Hematopoietic multipotent progenitor cell treated with erythropoietin and hydrocortisone succinate and interleukin-3 and kit ligand, for 15 days (in vitro differentiated cells): ENCODE measurements at places on chromosomes 5 and 9.

GRCh38 chr5:180213256-180213600 lies 4.2 kb upstream of the RASGEF1C start:
- no peak for DNase-seq

DNA sequence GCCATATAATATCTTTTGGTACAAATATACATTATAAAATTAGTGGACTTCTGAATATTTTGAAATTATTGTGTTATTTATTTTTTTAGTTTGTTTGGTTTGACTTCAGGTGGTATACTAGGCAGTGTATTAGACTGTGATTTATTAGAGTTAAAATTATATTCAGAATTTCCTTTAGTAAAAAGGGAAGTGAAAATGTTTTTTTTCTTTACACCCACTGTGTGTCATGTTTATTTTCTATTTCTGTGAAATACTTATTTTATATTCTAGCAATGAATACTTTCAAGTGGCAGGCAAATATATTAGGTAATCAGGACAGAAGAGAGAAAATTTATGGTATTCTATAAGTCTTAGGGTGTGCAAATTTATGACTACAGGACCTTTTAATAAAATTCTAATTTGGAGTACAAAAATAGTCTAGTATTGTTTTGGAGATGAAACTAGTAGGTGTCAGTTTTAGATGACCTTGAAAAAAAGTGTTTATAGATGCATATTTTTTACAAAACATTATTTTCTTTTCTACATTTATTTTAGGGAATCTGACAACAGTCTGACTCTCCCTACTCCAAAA lies 8.8 kb downstream of the CSNK1G3 start:
- no peak for DNase-seq

DNA sequence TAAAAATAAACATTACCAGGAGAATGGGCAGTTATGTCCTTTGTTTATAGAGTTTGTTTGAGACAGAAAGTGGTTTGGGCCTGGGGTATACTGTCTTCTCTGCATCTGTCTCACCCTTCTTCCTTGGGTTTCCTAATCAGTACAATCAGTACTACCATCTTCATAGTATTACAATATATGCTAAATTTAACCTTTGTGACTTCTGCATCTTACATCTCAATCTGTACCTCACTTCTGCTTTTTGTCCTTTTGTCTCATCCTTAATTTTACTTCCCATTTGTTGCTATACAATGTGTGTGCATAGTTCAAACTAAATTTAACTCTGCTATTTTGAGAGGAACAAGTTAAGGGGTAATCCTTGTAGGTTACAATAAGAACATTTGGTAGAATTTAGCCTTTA lies 19.6 kb downstream of the FBXO38 start:
- DNase-seq, result no peak

DNA sequence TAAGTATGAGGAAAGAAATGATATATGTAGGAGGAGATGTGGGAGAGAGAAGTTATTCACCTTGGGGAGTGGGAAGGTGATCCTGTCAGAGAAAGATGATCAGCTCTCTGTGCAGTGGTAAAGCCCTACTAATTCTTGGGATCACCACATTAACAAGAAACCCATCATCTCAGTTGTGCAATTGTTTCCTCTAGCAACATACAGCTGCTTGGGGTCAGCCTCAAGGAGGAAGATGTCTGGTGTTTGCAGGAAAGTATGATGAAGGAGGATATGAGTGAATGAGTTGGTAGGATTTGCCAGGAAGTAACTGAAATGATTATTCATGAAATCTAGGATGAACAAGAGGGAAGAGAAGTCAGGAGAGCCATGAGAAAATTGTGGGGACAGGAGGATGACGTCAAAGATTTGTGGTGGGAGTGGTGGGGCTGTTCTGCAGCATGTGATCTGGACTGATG lies 50.1 kb downstream of the TNFSF8 start:
- no peak for DNase-seq

DNA sequence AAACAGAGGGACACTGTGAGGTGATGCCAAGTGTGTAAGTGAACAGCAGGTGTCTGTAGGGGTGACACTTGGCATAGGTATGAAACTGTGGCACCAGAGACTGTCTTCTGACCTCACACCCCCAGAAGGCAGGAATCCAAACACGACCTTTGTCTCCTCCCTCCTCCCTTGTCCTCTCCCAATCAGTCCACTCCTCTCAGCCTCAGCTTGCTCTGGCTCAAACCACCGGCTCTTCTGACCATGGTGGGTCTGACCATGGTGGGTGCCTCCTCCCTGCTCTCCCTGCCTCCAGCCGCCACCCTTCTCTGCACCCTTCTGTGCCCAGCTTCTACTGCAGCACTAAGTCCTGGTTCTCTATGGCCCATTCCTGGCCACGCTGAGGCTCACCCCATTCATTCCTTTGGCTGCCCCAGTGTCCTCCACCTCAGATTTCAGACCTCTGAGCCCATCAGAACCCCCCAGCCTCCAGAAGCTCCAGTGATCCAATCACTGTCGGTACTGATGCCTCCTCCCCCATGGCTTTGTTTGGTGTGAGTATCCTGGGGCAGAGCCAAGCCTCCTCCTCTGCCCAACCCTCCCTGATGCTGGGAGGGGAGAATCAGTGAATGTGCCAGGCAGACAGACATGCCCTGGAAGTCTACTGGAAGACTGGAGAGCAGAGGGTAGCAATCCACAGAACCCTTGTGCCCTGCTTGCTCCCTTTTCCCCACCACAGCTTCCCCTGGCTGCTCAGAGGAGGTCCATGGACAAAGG lies 1.7 kb upstream of the ARID3C start:
- no peak for DNase-seq

GRCh38 chr5:51148437-51148836 lies 234.8 kb upstream of the ISL1 start:
- DNase-seq, result no peak

DNA sequence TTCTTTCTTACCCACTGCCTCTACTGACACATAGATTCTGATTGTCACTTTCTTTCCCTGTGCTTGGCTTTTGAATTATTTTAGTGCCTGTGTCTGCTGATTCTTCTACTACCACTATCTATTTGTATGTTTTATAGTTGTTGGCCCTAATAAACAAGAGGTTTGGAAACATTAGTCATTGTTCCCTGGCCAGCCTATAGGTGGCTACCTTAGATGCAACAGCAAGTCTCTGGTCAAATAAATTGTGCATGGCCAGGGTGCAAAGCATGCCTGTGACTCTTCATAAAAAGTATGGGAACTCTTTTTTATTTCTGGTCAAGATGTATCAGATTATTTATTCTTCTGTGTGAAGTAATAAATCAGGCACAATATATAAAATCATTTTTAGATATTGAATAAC lies 124.4 kb downstream of the PLK2 start:
- DNase-seq, result no peak

GRCh38 chr9:98209530-98209929 lies 17.1 kb upstream of the CORO2A start:
- DNase-seq, result no peak

DNA sequence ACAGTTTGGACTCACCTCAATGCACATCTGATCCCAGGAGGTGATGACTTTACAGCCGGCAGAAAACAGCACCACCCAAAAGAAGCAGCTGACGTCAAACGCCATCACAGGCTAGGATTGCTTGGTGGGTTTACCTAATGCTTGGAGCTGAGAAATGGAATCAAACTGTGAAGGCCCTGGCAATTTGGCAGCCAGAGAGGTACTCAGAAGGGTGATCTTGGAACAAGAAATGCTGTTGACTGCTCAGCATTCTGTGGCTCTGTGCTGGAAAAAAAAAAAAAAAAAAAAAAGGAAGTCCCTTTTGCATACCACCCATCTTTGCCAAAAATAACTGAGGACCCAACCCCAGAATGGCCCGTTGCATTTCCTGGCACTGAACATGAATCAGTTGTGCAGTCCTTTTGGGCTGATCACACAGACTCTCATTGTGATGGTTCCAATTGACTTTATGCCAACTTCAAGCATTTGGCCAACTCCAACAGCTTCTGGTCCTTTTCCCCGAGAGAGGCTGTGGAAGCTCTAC lies at the start of gene CD180:
Gene CD180 (minus strand): TSS at position 263 of the 523 bp plus-strand sequence. CDS start 158 bp downstream, at position 105.
- DNase-seq, result no peak

- DNase-seq, result no peak
Observed at GRCh38 chr5:153617190-153617589, 126.7 kb downstream of the GRIA1 start.

DNA sequence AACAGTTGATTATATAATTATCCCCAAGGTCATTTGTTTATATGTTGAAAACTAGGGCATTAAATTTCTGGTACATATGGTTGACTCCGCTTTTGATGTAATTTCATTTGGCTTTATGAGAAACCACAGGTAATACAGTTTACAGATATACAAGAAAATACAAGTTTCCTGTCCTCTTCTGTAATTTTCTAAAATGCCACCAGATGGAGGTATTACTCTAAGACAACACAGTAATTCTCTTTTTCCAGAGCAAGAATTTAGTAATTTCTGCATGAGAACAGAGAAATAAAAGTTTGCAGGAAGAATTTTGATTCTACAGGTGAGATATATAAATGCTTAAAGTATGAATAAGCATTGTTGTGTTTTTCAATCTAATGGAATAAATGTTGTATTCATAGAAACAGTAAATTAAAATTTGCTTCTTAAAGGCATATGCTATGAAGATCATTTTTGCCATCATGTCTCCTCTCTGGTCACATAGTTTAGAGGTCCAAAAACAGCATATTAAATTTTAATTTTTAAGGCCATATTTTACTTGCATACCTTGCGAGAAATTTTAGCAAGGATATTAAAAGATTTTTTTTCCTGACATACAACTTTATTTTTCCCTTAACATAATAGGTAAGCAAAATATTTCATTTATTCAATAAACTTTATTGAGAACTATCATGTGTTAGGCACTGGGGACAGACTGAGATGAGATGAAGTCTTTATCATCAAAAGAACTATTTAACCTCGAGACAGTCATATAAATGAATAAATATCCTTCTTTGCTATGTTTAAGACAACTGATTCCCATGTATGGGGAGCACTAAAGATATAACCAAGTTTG lies 22.7 kb downstream of the CHD1 start:
- peak; percentile 80 for DNase-seq

DNA sequence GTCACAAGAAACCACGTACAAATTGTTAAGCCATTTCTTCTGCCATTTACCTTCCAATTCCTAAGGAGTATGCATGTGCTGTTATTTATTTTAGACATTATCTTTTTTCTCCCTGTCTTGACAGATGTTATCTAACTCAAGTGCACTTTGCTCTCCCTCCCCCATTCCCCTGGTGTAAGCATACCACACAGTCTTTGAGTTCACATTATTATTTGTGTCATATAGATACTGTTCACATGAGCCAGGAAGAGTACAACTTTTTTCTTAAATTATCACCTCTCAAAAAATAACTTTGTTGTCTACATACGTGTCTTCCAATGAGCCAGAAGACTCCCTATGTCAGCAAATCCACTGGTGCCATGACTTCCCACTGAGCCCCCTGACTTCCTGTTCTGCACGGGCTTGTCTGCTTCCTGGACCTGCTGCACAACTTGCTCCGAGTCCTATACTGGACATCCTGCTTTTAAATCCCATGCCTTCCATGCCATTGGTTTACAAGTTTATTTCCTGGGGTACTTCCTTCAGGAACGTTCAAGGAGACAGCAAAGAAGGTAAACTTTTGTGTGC lies 19.9 kb upstream of the FAM120A start:
- no peak for DNase-seq

DNA sequence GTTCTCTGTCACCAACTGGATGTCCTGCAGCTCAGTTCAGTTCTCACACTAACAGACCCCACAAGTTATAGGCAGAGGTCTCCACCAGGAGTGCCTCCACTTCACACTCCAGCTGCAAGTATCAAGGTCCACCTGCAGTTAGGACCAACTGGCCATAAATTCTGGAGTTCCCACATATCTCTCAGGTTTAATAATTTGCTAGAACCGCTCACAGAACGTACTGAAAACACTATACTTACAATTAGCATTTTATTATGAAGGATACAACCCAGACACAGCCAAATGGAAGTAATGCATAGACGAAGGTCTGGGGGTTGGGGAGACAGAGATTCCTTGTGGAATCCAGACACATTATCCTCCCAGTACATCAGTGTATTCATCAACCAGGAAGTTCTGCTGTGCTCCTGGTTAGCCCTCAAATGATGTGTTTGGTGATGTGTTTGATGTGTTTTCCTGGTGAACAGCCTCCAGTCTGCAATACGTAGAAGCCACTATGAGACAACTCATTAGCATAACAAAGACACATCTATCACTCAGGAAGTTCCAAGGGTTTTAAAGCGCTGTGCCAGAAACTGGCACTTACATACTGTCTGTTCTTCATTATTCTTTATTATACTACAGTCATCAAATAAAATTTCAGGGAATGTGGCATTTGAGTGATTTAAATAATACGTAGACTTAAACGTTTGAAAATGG lies 25.4 kb downstream of the OGN start:
- DNase-seq, result no peak

GRCh38 chr9:124016175-124017050 lies 4.8 kb downstream of the LHX2 start:
- no peak for DNase-seq

DNA sequence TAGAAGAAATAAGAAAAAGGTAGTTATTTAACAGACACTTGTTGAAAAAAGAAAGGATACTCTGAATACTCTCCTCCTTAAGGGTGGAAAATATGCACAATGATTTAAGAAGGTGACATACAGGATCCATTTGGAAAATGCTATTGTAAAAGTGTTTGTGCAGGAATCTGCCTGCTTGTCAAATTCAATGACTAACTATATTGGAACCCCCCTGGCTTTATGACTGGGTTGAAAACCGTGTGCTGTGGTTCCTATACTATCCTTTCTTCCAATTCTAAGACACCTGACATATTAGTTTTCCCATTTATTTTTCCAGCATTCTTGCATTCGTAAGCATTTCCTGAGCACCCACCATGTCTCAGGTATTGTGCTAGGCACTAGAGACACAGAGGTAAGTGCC lies 220.0 kb downstream of the GLIS3 start:
- DNase-seq, result no peak

DNA sequence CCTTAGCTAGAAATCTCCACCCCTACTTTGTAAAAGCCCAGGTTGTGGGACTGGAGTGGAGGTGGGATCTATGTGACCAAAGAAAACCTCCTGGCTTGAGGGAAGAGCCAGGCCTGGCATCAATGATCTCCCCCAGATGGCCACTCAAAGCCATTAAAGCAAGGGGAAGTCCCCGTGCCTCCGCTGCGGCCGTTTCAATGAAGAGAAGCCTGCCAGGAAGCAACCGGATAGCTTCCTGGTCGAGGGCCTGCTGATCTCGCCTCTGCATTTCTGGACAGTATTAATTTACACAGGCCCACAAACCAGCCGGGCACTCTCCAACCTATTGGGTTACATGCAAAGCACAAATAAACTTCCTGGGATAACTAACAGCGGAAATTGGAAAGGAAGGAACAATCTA lies 160.5 kb upstream of the MSX2 start:
- no peak for DNase-seq

DNA sequence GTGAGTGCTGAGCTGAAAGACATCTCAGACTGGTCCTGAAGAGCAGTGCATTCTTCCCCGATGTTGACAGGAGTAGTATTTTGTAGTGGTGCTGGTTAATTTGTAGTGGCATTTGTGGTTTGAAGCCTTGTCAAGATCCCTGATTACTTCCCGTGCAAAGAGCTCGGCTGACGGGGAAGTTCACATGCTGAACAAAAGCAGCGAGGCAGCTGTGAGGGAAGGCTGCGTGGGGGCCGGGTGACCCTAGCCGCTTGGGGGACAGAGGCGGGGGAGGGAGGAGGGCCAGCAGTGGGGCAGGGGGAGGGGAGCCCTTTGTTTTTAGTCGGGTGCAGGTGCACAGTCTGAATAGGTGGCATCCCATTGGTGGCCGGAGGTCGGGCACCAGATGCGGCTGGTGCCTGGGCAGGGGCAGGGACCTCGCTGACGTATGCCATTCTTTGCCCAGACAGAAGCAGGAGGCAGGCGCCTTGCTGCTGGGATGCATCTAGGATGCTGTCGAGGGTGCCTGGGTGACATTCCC lies 64.7 kb downstream of the CRB2 start:
- DNase-seq, result no peak

GRCh38 chr5:74326571-74327338 lies 313.8 kb downstream of the ENC1 start:
- no peak for DNase-seq
